Neural cell (in vitro differentiated cells): ENCODE measurements at places on chromosomes 2 and 18. TPM values are rescaled to one million over a fixed set of nuclear protein-coding genes. Genes with fewer than 3 reads are reported as not detected.

SAG gene
- 1.1 TPM in 1 of 2 replicates, not detected in the other for polyA plus RNA-seq

TUBA4B gene
- not detected in 2 replicates for polyA plus RNA-seq

FZD7 gene
- polyA plus RNA-seq, result 0.76 and 1.8 TPM in 2 replicates

IL36G gene
- not detected in 2 replicates for polyA plus RNA-seq

COLEC11 gene
- polyA plus RNA-seq, result 1.7 and 4.0 TPM in 2 replicates

IL1R2 gene
- not detected in 2 replicates for polyA plus RNA-seq

PROC gene
- 0.24 and 0.33 TPM in 2 replicates for polyA plus RNA-seq

SLC9A4 gene
- polyA plus RNA-seq, result 0.06 and 0.15 TPM in 2 replicates

C1QL2 gene
- polyA plus RNA-seq, result not detected in 2 replicates

NHEJ1 gene
- polyA plus RNA-seq, result 10.7 and 12.7 TPM in 2 replicates

MTA3 gene
- 11.2 and 11.9 TPM in 2 replicates for polyA plus RNA-seq

MYOM1 gene
- polyA plus RNA-seq, result 0.40 and 1.7 TPM in 2 replicates

VIT gene
- polyA plus RNA-seq, result not detected in 2 replicates

MARCO gene
- not detected in 2 replicates for polyA plus RNA-seq

RPS27A gene
- 1,701 and 1,842 TPM in 2 replicates for polyA plus RNA-seq

CXCR1 gene
- not detected in 2 replicates for polyA plus RNA-seq

CNTNAP5 gene
- 19.3 and 39.0 TPM in 2 replicates for polyA plus RNA-seq

KCNIP3 gene
- polyA plus RNA-seq, result not detected in 2 replicates

SYT4 gene
- 145 and 167 TPM in 2 replicates for polyA plus RNA-seq

RANBP2 gene
- polyA plus RNA-seq, result 36.3 and 38.8 TPM in 2 replicates

SAP130 gene
- 5.6 and 5.8 TPM in 2 replicates for polyA plus RNA-seq

HOXD9 gene
- not detected in 2 replicates for polyA plus RNA-seq

C2orf66 gene
- 1.4 and 2.4 TPM in 2 replicates for polyA plus RNA-seq
